Fibroblast of skin of back (primary cell): ENCODE measurements at places on chromosomes 7 and 10.

- DNase-seq: no peak
Measured at GRCh38 chr10:101468159-101468558, 114.2 kb downstream of the BTRC start.

DNA sequence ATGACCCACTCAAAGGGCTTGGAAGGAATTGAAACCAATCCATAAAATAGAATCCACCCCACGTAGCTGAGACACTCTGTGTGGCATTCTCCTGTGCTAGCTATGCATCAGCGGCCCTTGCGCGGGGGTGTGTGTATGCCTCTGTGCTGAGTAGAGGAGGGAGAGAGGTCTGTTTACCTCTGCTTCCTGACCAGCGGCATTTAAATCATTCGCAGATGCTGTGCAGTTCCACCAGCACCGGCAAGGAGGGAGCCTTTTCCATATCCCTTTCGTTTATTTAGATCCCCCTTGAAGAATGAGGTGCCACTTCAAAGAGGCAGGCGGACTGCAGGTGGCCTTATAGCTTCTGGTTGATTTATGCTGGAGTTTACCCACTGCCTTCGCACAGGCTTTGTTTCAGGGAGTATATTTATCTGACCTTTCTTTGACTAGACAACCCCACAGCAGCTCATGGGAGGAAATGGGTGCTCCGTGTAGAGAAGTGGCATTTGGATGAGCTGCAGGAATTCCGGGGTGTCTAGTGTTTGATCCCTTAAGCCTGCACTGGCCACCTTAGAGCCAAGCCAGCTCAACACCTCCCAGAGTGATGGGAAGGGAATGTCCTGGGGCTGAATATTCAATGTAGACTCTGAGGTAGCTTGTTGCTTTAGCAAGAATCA is 11.4 kb downstream of the C10orf53 start:
- no peak for DNase-seq

GRCh38 chr7:127383123-127383835 is 9.2 kb downstream of the ZNF800 start:
- peak; percentile 16 for DNase-seq

DNA sequence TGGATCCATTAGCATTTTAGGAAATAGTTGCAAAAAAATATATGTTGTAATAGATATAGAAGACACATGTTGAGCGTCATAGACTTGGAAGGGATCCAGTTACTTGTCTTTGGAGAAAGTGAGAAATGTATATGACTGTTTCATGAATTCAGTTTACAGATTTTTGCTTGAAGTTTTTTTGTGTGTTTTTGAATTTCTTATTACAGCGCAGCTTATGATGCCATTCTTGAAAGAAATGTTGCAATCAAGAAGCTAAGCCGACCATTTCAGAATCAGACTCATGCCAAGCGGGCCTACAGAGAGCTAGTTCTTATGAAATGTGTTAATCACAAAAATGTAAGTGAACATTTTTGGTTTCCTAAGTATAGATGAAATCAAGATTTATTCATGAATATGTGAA is 98.2 kb downstream of the MAPK8 start:
- DNase-seq: no peak

GRCh38 chr10:13686331-13686752 is 99.6 kb downstream of the PRPF18 start:
- peak; percentile 27 for DNase-seq
